ENCODE measurements at places on chromosomes 4 and X. TPM values are rescaled to one million over a fixed set of nuclear protein-coding genes. Genes with fewer than 3 reads are reported as not detected.

DNA sequence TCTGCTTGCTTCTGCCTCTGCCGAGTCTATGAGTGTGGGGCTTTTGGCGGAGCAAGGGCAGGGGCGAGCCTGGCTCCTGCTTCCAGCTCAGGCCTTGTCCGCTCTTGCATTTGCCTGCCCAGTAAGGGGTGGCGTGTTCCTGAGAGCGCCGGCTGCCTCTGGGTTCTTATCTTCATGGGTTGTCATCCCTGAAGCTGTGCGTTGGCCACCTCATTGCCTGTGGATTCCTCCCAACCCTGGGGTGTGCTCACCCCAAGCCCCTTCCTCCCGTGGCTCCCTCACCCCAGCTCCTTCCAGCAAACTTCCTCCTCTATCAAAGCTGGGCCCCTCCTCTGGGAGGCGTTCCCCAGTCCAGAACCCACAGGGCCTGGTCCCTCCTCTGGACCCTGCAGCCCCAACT lies 17.5 kb downstream of the SH3BP2 start:
- no peak for DNase-seq

Gene SPANXB1
- polyA plus RNA-seq, result not detected

DNA sequence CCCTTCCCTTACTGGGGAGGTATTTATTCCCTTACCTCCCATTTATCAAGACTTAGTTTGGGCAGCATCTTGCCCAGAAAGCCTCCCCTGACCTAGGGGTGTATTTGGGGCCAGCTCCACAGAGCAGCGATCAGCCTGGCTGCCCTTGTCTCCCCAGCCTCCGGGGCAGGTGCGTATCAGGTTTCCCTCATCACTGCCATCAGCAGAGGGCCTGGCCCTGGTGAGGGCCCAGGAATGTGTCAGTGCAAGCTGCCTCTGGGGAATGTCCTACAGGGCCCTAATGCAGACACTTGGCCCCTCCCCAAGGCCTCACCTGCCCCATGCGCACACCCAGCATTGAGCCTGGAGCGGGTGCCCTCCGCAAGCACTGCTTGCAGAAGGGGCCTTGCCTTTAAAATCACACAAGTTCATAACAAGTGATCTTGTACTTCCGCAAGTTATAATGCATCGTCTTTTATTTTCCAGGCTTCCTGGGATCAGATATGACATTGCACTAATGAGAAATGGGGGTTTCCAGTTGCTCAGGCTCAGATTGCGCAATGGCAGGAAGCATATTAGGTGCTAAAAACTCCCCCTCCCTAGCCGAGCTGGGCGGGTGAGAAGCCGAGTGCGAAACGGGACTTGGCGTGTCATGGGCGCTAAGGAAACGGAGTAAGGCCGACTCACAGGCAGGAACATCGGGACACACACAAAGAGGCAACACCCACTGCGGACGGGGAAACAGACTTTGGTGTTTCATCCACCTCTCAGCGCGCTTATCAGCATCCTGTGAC lies 25.4 kb upstream of the AFAP1 start:
- DNase-seq, result no peak

- no peak for DNase-seq
Measured at GRCh38 chr4:111921714-111922113, 223.5 kb upstream of the FAM241A start.

Gene MUC7
- polyA plus RNA-seq, result 0.08 TPM
